ENCODE measurements at places on chromosomes 13 and 19.

GRCh38 chr19:8500158-8500557 lies 2.3 kb downstream of the PRAM1 start:
- DNase-seq = no peak

- DNase-seq = no peak
These were observed 226.4 kb upstream of the SERP2 start for GRCh38 chr13:44147233-44147632.

DNA sequence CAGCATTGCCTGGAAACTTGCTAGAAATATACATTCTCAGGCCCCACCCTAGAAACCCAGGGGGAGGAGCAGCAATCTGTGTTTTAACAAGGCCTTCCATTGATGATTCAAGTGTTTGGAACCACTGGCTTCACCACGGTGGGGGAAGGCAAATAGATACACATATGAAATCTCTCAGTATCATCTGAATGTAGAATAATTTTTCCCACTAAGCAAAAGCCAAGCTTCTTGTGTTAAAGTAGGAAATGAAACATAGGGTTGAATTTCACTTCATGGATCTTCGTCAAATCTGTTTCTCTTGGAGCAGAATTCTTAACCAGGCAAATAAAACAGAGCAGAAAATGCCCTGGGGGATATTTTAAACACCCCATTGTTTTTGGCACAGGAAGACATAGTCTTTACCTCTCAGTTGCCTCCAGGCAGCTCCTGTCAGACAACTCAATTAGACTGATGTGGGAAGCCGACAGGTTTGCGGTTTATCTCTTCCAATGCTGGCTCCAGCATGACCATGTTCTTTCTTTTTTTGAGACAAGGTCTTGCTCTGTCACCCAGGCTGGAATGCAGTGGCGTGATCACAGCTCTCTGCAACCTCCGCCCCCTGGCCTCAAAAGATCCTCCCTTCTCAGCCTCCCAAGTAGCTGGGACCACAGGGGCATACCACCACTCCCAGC lies 213.0 kb downstream of the FOXO1 start:
- no peak for DNase-seq

- DNase-seq = no peak
These were observed 20.6 kb downstream of the CILP2 start for GRCh38 chr19:19558636-19559035.

- DNase-seq = no peak
These were observed 27.6 kb upstream of the SLC35E1 start for GRCh38 chr19:16599655-16600346.

DNA sequence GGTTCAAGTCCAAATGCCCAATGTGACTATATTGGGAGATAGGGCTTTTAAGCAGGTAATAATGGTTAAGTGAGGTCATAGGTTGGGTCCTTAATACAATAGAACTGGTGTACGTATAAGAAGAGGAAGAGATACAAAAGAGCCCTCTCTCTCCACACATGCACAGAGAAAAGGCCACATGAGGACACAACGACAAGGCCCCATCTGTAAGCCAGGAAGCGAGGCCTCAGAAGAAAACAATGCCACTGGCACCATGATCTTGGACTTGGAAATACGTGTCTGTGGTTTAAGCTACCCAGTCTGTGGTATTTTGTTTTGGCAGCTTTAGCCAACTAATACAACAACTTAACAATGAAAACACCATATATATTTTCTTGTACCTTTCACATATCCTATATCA lies 23.4 kb upstream of the RFC3 start:
- no peak for DNase-seq

- no peak for DNase-seq
These were observed 3.7 kb downstream of the FGF9 start for GRCh38 chr13:21674490-21675009.

DNA sequence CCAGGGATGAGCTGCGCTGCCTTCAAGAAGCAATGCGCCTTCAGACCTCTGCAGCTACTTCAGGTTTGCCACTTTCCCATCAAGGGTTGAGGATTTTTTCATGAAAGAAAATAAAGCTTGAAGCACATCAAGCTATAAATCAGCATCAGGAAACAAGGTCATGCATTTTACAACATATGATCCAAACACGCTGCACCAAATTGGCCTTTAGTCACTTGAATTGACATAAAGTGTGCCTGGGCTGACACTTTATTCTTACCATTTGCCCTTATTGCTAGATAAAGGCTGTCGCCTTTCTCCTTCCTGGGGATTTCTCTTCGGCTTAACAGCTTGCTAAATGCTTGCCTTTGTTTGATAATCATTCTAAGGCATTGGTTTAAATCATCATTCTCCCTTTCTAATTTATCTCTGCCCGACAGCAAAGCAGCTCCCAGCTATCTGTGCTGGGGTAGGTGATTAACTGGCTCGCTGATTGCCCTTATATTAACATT lies 87.7 kb downstream of the LHFPL6 start:
- DNase-seq = no peak

DNA sequence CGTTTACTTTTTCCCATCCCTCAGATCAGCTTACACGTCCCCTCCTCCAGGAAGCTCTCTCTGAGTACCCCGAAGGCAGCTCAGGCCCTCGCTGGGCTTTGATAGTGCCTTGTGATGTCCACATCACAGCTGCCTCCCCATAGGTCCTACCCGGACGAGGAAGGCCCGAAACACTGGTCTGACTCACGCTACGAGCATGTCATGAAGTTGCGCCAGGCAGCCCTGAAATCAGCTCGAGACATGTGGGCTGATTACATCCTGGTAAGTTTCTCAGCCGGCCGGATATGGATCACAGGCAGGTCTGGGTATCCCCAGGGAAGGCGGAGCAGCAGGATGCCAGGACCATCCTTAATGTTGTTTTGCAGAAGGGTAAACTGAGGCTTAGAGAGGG lies 4.8 kb downstream of the COLGALT1 start:
- no peak for DNase-seq

GRCh38 chr13:75432045-75432444 lies 49.9 kb downstream of the TBC1D4 start:
- no peak for DNase-seq

DNA sequence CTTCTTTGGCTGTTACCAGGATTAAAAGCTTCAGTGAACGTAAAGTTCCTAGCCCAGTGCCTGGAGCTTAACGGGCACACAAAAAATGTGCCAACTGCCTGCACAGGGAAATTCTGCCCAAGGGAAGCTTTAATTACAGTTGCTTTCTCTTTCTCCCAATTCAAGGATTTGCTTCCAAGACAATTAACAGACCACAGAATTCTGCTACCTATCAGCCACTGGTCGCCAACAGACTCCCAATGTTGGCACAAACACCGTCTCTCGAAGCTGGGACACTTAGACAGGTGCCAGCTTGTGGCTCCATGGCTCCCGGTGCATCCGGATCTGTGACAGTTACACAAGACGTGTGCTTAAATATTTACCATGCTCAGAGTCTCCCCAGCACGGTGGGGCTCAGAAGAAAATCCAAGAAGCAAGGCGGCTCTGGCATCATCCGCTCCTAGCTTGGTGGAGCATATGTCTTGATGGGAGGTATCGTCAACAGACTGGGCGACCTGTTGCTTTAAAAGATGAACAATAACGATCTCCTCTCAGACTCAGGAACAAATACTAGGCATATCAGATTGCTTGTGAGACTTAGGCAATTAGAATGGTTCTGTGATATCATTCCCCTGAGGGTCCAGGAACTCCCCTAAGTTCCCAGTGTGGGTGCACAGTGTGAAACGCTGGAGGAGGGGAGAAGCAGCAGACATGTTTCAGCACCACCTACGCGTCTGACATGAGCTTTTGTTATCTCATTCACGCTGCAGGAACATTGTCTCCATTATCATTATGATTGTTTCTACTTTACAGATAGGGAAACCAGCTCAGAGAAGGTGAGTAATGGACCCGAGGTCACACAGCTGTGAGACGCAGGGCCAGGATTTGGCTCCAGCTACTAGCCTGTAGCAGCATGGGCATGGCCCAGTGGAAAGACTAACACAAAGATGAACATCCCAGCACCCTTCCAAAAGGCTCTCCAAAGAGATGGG lies 61.6 kb downstream of the ALOX5AP start:
- no peak for DNase-seq

- no peak for DNase-seq
These were observed 20.6 kb downstream of the UBE2L5 start for GRCh38 chr13:30442926-30443325.

- no peak for DNase-seq
These were observed 10.4 kb upstream of the MAP2K2 start for GRCh38 chr19:4134351-4134750.

DNA sequence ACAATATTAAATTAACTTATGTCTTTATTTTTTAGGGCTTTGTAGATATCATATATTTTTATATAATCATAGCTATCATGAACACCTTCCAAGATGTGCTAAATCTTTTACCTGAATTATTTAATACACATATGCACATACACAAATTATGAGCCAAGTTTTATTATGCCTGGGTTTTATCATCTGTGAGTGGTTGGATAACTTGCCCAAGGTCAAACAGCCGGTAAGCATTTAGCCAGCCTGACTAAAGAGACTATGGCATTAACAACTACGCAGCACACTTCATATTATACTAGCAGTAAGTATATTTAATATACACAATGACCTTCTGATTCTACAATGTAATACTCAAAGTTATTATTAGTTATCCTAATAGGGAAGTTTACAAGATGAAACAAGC lies 132.7 kb downstream of the FREM2 start:
- DNase-seq = no peak

DNA sequence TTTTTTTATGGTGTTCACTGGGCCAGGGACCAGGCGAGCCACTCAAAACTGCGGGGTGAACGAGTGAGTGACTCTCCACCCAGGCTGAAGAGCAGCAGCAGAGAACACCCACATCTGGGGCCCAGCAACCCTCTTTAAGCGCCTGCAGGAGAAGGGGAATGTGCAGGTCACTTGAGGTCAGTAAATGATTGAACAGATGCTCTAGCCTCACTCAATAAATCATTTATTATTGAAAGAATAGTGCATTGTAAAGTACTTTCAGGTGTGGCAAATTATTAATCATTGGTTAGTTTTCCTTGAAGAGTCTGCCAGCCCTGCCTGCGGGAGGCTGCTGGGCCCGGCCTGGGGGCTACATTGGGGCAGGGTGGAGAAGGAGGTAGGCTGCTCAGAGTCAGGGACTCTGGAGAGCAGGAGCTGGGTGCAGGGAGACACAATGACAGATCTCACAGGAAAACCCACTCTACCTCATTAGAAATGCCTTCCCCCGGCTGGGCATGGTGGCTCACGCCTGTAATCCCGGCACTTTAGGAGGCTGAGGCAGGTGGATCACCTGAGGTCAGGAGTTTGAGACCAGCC lies 42.5 kb downstream of the ABCC4 start:
- no peak for DNase-seq

GRCh38 chr13:109166804-109167203 lies 537.4 kb downstream of the MYO16 start:
- DNase-seq = no peak

- no peak for DNase-seq
These were observed 539.5 kb downstream of the FGF9 start for GRCh38 chr13:22210134-22210930.

DNA sequence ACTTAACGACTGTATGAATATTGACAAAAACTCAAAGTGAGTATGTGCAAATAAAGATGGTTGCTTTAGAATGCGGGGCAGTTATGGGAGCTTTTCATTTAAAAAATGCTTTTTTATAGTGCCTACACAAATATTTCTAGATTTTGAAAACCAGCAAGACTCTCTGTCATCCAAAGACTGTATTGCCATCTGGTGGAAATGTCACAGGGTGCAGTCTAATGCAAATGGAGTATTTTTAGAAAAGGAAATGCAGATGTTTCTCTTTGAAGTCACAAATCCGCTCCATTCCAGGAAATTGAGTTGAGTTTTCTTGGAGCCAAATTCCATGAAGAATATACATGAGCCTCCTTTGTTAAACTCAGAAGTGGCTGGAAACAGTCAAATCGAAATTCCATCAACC lies 2.3 kb upstream of the C1QTNF9B start:
- DNase-seq = no peak

- no peak for DNase-seq
These were observed 782.5 kb upstream of the SLITRK6 start for GRCh38 chr13:86581706-86582105.

GRCh38 chr19:13717194-13717643 lies 47.1 kb upstream of the MRI1 start:
- no peak for DNase-seq

DNA sequence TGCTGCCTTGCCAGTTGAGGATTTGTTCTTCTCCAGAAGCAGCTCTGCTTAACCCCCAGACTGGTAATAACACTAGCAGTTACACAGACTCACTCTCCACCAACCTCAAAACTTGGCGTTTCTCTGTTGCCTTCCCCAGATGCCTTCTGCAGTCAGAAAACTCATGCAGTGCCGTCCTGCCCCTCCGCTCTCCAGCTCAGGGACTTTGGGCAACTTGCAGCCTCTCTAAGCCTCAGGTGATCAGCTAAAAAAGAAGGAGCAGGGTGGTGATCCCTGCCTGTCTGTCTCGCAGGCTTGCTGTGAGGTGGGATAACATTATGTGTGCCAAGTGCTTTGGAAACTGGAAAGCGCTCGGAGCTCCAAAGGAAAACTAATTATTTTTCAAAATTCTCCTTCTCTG lies 391.6 kb downstream of the HS6ST3 start:
- no peak for DNase-seq

DNA sequence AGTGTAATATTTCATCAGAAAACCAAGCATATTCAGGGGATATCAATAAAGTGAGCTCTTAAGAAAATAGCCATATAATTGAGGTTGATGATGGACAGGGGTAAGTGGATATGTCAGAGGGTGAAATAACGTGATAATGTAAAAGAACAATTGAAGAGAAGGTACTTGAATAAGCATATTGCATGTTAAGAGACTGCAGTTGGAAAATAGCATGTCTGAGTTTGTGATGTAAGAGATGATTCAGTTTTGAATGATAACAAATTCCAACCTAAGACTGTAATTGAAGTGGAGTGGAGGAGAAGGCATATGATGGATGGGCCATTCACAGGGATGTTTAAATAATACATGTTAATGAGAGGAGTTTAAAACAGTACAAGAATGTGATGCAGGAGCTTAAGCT lies 1633.5 kb downstream of the SLITRK1 start:
- DNase-seq = no peak

DNA sequence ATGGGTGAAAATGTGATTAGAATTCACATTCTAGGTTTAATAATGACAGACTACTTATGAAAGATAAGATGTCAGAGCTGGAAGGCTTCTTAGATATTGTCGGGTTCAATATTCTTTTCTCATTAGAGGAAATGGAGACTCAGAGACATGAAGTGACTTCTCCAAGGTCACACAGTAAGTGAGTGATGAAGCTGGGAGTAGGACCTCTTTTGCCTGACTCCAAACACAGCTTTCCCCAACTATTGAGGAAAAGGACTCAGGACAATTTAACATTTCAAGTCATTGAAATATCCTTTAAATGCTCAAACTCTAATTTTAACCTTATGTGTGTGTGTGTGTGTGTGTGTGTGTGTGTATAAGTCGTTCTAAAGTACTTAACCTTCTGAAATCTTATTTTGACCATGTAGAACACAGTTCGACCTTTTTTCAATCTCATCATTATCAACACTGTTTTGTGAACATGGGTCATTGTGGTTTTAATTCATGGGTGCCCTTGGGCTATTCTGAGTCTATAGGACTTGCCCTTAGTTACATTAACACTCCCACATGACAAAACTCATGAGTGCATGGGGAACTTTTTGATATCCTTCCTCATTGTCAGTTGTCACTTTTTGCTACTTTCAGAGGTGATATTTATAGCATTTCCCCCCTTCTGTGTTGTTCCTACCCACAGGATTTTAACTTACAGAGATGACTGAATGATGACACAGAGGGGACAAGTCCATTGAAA lies 53.0 kb downstream of the LRCH1 start:
- DNase-seq = no peak

- no peak for DNase-seq
These were observed 282.6 kb downstream of the DCLK1 start for GRCh38 chr13:35848336-35849255.

- no peak for DNase-seq
These were observed 1899.5 kb downstream of the OLFM4 start for GRCh38 chr13:54928071-54928470.

GRCh38 chr13:32205431-32206096 lies 109.6 kb downstream of the ZAR1L start:
- DNase-seq = no peak
